ENCODE measurements at places on chromosomes 2 and 18.

DNA sequence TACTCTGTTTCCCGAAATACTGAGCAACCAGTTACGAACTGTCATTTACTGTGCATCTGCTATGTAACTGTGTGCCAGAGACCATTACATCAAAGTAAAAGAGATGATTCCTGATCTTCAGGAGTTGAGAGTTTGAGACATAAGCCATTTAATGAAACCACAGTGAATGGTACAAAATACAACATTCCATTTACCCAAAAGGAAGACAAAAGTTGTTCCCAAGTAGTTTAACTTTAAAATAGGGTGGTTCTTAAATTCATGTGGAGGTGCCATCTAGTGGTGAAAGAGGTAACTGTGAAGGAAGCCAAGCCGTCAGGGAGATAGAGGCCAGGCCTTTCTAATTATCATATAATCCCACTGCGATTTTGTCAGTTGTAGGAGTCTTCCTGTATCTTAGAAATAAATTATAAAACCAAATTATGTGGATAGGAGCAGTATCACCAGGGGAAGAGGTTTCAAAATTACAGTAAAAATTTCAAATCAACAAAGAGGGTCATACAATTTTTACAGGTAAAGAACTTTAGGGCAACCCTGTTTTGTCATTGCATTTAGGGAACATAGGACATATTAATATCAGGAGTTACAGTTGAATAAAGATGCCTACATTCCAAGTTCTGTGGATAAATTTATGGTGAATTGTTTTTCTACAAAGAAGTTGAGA lies 67.7 kb downstream of the EPAS1 start:
- DNase-seq, result no peak

GRCh38 chr2:26429779-26430578 lies 28.3 kb downstream of the DRC1 start:
- no peak for DNase-seq

DNA sequence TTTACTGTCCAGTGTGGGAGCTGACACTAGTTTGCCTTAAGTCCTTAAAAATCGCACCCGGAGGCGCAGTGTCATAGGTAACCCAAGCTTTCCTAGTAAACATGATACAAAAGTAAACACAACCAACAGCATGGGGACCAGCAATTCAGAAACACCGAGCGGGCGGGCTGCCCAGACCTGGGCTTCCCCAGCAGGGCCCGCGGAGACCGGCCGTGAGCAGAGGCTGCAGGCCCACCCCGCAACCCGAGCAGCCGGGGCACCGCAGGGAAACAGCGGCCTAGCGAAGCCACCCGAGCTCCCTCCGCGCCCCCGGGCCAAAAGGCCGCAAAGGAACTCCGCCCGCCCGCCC lies 296 bp downstream of the TTC21B start:
- DNase-seq, result no peak

DNA sequence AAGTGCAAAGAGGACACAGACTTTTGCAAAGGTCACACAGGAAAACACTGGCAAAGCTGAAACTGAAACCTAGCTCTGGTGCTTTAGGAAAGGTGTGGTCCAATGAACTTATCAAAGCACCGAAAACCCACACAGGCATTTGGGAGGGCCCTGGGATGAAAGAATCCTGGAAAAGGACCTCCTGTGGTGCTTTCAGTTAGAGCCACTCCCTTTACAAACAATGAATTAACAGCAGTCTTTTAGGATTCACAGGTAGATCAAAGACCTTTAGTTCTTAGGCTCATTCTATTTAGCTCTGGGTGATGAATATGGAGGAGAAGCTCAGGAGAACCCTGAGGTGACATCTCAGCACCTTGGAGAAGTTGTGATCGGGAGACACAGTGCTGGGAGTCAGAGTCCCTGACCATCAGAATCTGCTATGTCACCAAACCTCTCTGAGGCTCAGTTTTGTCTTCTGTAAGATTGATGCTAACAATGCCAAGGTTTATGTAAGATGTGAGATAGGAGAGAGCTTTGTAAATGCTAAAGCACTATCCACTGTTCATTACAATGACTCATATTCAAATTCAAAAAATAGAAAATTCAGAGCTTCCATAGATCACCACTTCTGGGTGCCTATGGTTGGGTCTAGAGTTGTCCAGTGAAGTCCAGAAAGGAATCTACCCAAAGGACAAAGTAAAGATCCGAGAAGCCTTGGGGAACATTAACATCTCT lies 39.3 kb downstream of the VSNL1 start:
- DNase-seq, result no peak

DNA sequence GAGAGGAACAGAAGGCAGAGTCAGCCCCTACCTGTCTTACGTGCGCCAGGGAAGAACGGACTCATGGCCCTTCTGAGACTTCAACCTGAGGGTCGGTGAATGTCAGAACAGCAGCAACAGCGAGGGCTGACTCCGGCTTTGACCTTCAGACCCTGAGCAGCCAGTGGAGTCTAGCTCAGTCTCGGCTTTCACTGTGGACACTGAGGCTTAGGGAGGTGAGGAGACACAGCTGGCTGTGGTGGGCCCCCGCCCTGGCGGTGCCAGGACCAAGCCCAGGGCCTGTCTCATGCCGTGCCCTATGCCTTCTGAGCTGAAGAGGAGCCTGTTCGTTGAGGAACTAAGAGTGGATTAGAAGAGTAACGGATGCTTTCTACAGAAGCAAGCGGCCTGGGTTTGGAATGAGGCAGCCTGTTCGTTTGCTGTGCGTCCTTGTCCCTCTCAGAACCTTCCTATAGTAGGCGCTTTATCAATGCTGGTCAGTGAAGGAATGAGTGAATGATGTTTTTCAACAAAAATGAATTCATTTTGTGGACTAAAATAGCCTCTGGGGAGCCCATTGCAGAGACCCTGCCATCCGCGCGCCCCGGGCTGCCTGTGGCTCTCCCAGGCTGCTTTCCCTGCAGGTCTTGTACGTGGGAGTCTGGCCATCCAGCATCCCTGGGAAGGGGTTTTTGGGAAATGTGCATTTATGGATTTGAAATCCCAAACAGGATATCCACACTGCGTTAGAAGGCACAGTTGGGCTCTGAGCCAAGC lies 38.9 kb downstream of the ASB1 start:
- no peak for DNase-seq

DNA sequence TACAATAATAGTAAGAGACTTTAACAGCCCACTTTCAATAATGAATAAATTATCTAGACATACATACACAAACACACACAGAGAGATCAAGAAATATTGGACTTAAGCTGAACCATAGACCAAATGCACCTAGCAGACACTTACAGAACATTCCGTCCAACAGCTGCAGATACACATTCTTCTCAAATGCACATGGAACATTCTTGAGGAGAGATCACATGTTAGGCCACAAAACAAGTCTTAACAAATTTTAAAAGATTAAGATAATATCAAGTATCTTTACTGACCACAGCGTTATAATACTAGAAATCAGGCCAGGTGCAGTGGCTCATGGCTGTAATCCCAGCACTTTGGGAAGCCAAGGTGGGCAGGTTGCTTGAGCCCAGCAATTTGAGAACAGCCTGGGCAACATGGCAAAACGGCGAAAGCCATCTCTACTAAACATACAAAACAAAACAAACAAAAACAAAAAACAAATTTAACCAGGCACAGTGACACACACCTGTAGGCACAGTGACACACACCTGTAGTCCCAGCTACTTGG lies 7.4 kb downstream of the CERKL start:
- DNase-seq, result no peak

- DNase-seq, result no peak
Measured at GRCh38 chr2:74695663-74696062, 41.6 kb downstream of the SEMA4F start.

- DNase-seq, result no peak
Measured at GRCh38 chr2:183383854-183384253, 259.6 kb downstream of the NUP35 start.

GRCh38 chr2:220167956-220168355 lies 540.5 kb downstream of the SLC4A3 start:
- DNase-seq, result no peak

- DNase-seq, result no peak
Measured at GRCh38 chr18:59892123-59892522, 7.7 kb upstream of the PMAIP1 start.

DNA sequence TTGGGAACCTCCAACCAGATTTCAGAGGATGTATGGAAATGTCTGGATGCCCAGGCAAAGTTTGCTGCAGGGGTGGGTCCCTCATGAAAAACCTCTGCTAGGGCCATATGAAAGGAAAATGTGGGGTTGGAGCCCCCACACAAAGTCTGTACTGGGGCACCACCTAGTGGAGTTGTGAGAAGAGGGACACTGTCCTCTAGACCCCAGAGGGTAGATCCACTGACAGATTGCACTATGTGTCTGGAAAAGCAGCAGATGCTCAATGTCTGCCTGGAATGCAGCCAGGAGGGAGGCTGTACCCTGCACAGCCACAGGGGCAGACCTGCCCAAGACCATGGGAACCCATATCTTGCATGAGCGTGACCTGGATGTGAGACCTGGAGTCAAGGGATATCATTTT lies 573.7 kb upstream of the NXPH2 start:
- DNase-seq, result no peak

DNA sequence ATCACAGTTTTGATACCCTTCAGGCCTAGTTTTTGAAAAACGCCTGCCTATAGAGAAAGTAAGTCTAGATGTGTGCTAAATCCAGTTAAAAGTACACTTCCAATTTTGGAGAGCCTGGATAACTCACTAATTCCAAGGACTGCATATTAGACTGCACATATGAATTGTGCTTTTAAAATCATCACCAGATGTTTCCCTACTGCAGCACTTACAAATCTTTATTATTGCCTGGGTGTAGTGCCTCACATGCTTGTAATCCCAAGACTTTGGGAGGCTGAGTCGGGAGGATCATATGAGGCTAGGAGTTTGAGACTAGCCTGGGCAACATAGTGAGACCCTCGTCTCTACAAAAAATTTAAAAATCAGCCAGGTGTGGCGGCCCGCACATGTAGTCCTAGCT lies 35.9 kb upstream of the HTR2B start:
- DNase-seq, result no peak

DNA sequence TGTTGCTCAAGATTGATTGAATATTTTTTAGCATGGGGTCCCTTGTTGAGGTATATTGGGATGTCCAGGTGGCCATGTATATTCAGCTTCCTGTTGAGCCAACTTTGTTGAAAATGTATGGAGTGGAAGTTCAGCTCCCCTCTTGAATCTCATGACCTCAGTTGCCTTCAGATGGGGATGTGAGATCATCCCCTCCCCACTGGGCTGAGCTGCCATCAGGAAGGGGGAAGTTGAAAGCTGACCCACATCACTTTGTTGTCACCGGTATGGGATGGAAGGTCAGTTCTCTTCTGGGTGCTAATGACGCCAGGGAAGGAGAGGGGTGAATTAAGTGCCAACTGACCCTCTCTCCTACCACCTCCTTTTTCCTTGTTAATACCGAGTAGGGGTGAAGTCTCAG lies 33.9 kb downstream of the ACOXL start:
- no peak for DNase-seq

DNA sequence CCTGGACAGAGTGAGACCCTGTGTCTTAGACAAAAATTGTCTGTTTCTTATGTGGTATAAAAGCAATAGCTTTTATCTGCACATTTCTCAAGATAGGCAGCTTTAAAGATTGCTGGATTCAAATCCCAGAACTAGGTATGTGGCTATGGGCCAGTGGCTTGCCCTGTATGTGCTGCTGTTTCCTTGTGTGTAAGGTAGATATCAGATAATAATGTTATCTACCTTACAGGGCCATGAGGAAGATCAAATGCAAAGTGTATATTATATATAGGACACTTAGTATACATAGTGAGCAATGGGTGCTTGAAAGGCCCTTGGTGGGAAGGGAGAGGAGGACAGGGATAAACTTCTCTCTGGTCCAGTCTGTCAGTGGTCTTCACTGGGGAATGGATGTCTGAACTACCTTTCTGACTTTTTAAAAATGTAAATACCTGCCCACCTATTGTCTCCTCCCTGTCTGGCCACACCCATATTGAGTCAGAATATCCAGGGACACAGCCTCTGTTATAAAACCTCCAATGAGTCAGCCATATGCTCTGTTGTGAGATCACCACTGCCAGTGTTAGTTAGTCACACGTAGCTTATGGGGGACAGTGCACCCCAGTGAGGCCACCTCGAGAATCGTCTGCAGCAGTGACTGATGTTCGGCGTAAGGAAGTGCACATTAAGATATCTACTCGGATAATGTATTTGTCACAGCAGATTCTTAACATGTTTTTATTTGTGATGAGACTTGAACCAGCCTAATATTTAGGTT lies 383.4 kb downstream of the PTPRM start:
- DNase-seq, result no peak

DNA sequence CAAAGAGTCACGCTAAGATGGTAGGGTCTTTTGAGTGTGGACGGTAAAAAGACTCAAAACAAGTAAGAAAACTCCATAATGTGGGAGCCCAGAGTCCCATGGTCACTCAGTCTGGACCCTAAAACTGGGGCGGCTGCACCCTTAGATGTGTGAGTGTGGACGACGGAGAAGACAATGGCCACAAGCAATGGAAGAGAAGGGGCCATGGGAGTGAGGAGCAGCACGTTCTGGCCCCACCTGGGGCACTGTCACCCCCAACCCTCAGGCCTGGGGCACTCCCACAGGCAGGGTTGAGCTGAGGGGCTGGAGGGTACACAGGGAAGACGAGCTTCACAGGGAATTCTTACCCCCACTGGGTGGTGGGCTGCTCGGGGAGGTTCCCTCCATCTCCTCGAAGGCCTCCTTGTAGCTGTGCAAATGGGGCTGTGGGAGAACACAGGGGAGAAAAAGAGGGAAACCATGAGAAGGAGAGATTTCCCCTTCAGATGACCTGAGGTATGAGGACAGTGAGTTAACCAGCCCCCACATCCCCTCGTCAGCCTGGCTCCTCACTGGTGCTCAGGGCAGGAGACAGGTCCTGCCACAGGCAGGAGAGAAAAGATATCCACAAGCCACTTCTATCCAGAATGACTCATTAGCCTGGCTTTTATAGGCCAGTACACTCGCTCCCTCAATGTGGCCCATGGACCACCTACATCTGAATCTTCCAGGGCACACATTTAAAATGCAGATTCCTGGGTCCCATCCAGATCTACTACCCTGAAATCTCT lies 167.9 kb downstream of the TNS1 start:
- no peak for DNase-seq

DNA sequence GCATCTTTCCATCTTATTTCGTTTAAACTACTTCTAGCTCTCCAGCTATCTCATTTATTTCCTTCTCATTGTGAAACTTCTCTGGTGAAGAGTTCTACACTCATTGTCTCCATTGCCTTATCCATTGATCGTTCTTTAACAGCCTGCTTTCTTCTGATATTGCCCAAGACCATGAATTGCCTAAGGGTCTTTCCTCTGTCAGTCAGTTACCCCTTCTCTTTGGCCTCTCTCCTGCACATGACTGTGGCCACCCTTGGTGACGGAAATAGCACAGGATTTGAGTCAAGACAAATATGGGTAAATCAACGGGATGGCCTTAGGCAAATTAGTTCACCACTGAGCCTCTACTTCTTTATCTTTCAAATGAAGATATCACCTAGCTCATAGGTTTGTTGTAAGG lies 26.6 kb downstream of the NHEJ1 start:
- DNase-seq, result no peak

- DNase-seq, result no peak
Measured at GRCh38 chr18:80148326-80149199, 39.5 kb downstream of the ADNP2 start.
